NCI-H1417 treated with DMSO at 0.1 percent for 48 hours (cell line): ENCODE measurements at places on chromosomes 3 and 15.

- no peak for DNase-seq
Observed at GRCh38 chr3:23620638-23621015, 185.1 kb upstream of the UBE2E1 start.

DNA sequence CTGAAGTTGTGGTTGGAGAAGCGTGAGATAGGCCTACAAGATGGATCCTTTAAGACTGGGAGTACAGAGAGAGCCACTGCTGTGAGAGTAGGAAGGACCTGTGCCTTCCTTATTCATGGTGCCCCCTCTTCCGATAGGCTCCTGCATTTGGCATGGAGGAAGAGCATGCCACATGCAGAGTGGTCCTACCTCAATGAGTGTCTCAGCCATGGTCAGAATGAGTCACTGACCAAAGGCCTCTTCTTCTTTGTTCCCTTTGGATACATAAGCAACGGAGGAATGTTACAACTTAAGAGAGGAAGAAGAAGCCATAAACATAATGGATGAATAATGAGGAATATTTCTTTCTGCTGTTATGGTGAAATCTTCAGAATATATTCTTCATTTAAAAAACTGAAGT is 681.2 kb upstream of the GRM7 start:
- no peak for DNase-seq

GRCh38 chr3:118501152-118501551 is 533.5 kb downstream of the IGSF11 start:
- DNase-seq = no peak

DNA sequence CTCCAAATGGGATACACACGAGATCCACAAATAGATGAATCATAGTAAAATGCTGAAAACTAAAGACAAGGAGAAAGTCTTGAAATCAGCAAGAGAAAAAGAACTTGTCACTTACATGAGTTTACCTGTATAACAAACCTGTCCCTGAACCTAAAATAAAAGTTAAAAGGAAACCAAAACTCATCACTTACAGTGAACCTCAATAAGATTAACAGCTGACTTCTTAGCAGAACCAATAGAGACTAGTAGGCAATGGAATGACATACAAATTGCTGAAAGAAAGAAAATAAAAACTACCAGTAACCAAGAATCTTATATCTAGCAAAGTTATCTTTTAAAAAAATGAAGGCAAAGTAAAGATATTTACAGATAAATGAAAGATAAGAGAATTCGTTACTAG is 27.4 kb downstream of the SEC22A start:
- DNase-seq = no peak

DNA sequence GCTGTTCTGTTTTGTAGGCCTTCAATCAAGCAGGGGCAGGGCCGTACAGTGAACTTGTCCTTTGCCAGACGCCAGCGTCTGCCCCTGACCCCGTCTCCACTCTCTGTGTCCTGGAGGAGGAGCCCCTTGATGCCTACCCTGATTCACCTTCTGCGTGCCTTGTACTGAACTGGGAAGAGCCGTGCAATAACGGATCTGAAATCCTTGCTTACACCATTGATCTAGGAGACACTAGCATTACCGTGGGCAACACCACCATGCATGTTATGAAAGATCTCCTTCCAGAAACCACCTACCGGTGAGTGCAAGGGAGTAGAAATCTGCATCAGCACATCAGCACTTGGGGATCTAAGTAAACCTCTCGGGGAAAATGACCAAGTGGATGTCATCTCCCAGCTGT is 95.5 kb downstream of the GHSR start:
- DNase-seq = no peak
